ENCODE measurements at places on chromosomes 2 and 18. TPM values are rescaled to one million over a fixed set of nuclear protein-coding genes. Genes with fewer than 3 reads are reported as not detected.

The TMEM178A gene
- total RNA-seq: 5.0 TPM

The EPAS1 gene
- total RNA-seq: 954 TPM

The SLC5A7 gene
- total RNA-seq: 0.19 TPM

The COL4A3 gene
- 17.8 TPM for total RNA-seq

DNA sequence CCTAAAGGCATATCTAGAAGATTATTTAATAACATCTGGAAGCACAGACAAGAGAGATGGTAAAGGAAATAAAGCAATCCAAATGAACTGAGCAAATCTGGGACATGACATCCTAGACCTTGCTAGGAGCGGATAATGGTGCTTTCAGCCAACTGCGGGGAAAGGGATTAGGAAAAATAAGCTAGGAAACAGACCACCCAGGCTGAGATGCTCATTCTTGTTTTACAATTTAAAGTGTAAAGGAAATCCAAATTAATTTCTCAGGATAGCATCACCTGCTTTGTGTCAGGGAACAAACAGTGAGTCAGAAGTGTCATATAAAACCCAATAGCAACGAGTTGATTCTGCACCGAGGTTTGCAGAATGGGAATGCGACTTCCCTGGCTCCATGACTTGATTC is 112.5 kb upstream of the CXCR4 start:
- H3K4me1 ChIP-seq: no peaks in the 10 kb centered on the region
- no peak for DNase-seq
- no peaks in the 10 kb centered on the region for H3K36me3 ChIP-seq
- no peak overlapping the region for H3K27ac ChIP-seq
- no peaks in the 10 kb centered on the region for H3K27me3 ChIP-seq

- DNase-seq: no peak
- H3K27me3 ChIP-seq: no peaks in the 10 kb centered on the region
- no peak overlapping the region for H3K27ac ChIP-seq
- H3K36me3 ChIP-seq: no peaks in the 10 kb centered on the region
- no peak overlapping the region for H3K4me3 ChIP-seq
- H3K4me1 ChIP-seq: no peaks in the 10 kb centered on the region
Measured at GRCh38 chr2:109400102-109400501, 213.7 kb downstream of the SEPTIN10 start.

DNA sequence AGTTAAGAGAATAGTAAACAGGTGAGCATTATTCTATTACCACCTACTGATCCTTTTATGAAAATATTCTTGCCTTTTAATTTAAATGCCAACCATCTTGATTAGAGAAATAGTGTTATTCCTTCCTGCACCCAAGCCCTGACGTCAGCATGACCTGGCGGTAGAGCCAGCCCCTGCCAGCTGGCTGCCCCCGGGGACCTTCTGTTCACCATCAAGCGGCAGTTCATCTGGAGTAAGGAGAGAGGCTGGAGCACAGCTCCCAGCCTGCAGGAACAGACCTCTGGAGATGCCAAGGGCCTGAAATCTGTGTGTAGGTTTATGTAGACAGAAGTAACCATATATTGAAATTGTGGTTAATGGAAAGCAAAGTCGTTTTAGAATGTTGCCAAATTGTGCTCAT is 171.8 kb downstream of the GBX2 start:
- no peaks in the 10 kb centered on the region for H3K27me3 ChIP-seq
- no peaks in the 10 kb centered on the region for H3K4me1 ChIP-seq
- no peak overlapping the region for H3K4me3 ChIP-seq
- H3K36me3 ChIP-seq: peaks cover 2% of the 10 kb centered on the region
- H3K27ac ChIP-seq: no peak overlapping the region

DNA sequence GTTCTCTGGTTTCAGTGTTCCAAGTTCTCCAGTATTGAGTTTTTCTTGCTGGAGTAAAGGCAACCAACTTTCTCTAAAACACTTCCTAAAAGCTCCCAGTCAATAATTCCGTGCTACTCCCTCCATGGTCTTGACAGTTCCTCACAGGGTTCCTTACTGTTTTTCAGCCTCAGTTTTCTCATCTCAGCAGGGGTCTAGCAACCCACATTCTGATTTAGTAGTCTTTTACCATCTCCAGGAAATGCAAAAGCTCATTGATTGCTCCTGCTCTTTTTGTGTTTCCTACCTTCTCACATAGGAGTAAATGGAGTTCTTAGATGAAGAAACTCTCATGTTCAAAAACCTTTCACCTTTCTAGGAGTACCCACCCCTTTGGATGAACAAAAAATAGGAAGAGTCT is 978.8 kb upstream of the POU3F3 start:
- H3K4me1 ChIP-seq: no peaks in the 10 kb centered on the region
- H3K4me3 ChIP-seq: no peak overlapping the region
- H3K27me3 ChIP-seq: no peaks in the 10 kb centered on the region

All from aorta (tissue), 5 donors.